ENCODE measurements at places on chromosomes 2 and 18. TPM values are rescaled to one million over a fixed set of nuclear protein-coding genes. Genes with fewer than 3 reads are reported as not detected.

SAG gene
- 0.19 TPM for total RNA-seq

IL1F10 gene
- not detected for total RNA-seq

MAP2 gene
- total RNA-seq = 6.0 TPM

IL1RN gene
- total RNA-seq = not detected

MRO gene
- total RNA-seq = not detected

PRSS56 gene
- total RNA-seq = not detected

Data from dermis blood vessel endothelial cell (primary cell).